Stimulated activated CD8-positive, alpha-beta memory T cell treated with anti-CD3 and anti-CD28 coated beads, Interleukin-4, amount 100 ng/mL, for 1 hour (primary cell): ENCODE measurements at places on chromosomes 3 and 15.

DNA sequence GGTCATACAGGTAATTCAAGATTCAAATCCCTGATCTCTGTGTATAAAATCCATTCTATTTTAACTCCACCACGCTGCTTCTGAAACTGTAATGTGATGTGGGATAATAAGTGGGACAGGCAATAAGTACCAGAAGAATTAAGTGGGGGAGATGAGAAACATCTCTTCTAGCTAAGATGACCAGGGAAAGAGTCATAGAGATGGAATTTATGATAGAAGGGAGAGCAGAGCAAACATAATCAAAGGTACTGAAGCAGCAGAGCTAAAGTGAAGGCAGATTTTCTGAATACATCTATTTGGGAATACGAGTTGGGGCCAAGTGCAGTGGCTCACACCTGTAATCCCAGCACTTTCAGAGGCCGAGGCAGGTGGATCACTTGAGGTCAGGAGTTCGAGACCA, 4.9 kb downstream of the MRPL47 start:
- no peak for DNase-seq

GRCh38 chr3:143001034-143001368, 369 bp upstream of the U2SURP start:
- DNase-seq = no peak

DNA sequence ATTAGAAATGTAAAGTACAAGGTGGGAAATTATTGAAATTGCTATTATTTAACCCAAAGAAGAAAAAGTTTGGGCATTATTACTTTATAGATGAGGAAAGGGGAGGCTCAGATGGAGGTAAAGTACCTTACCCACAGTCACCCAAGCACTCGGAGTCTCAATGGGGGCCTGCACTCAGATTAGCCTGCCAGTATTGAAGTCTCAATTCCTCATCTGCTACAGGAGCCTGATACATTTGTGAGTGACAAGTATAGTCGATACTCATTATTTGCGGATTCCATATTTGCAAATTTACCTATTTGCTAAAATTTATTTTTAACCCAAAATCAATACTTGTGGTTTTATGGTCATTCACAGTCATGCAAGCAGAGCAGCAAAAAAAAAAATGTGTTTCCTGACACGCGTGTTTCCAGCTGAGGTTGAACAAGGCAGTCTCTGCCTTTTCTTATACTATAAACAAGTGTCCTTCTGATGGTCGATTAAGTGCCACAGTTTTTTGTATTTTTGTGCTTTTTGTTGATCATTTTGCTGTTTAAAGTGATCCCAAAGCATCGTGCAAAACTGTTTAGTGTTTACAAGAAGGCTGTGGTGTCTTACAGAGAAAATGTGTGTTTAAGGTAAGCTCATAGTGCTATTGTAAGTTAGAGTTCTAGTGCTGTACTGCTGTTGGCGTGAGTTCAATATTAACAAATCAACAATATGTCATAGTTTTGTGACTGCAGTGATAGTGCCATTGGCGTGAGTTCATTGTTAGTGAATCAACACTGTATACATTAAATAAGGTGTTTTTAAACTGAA, 48.0 kb downstream of the ARHGEF26 start:
- no peak for DNase-seq

GRCh38 chr15:80160570-80161156, 7.9 kb downstream of the FAH start:
- DNase-seq = no peak

DNA sequence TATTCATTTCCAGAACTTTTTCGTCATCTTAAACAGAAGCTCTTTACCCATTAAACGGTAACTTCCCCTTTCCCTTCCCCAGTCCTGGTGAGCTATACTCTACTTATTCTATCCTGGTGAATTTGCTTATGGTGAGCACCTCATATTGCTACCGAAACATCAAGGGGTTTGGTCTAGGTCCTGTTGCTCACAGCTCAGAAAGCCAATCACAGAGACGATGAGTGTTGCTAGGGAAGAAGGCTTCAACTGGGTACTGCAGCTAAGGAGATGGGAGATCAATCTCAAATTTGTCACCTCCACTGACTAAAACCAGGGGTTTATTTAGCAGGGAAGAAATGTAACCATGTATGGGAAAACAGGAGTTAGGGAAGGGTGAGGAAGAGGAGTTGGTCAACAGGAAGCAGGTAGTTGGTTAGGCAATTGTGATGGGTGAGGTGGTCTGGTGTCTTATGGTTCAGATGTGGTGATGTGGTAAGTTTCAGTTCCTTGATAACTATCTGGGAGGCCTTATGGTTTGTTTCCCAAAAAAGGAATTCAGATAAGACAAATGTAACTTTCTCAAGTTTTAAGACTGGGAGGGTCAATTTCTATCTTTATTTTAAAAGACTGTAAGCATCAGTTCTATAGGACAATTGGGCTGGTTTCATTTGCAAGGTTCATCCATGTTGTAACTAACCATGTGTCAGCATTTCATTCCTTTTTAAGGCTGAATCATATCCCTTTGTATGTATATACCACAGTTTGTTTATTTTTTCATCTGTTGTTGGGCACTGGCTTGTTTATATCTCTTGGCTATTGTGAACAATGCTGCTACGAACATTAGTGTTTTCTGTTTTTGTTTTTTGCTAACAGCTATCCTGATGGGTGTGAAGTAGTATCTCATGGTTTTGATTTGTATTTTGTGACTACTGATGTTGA, 24.3 kb downstream of the ARHGAP11B start:
- no peak for DNase-seq

DNA sequence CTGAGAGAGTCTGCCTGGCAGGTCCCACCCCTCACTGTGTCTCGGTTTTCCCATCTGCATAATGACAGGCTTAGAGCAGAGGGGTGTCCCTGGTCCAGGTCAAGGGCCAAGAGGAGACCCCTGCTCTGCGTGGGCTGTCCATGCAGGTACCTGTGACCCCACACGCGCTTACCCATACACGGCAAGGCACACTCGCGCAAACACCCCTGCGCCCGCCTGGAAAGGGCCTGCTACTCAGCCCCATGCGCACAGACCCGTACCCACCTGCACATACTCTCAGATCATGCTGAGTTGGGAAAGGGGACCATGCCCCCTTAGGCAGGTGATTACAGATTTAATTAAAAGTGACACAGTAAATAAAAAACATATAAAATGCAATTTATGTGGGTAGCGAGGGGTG, 23.4 kb upstream of the TMEM115 start:
- DNase-seq = no peak

- no peak for DNase-seq
Observed at GRCh38 chr15:84813931-84814330, 3.2 kb upstream of the ALPK3 start.

GRCh38 chr3:194184801-194185200, 48.9 kb downstream of the HES1 start:
- DNase-seq = no peak

GRCh38 chr3:49495023-49495422, 25.0 kb downstream of the DAG1 start:
- DNase-seq = no peak

- no peak for DNase-seq
Observed at GRCh38 chr15:100902436-100903167, 16.6 kb upstream of the LRRK1 start.

DNA sequence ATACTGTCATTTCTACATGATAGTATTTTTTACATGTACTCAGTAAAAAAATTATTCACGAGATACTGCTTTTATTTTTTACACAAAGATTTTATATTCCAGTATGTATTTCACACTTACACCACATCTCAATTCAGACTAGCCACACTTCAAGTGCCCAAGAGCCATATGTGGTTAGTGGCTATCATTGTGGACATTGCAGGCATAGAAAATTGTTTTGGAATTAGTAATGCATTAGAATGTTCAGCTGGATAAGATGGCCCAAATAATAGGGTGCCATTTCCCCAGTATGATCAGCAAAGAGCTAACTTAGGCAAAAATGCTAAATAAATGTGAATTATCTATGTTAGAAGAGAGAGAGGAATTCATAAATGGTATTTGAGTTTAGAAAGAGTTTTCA, 203.8 kb upstream of the MCTP2 start:
- DNase-seq = no peak

GRCh38 chr3:44076221-44076829, 165.4 kb upstream of the TOPAZ1 start:
- no peak for DNase-seq
